NCI-H2107 (cell line): ENCODE measurements at places on chromosomes 3 and 15.
A peak's percentile ranks its signal among the peaks of the same experiment; 100 is the strongest.

DNA sequence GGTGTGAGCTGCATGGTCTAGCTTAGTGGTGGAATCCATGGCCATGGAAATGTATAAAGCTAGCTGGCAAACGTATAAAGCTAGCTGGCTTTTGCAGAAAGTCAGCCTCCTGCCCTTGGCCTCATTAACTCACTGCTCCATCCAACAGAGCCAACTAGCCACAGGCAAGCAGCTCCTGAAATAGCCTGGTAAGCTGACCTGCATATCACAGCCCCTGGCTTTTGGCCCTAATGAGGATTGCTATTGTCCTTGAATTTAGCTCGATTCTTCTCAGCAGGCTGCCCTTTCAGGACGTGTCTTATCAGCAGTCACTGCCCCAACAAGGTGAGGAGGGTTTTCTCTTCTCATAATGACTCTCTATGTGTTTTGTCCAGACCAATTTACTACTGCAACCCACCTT, 446.8 kb downstream of the WDR72 start:
- no peak for DNase-seq

DNA sequence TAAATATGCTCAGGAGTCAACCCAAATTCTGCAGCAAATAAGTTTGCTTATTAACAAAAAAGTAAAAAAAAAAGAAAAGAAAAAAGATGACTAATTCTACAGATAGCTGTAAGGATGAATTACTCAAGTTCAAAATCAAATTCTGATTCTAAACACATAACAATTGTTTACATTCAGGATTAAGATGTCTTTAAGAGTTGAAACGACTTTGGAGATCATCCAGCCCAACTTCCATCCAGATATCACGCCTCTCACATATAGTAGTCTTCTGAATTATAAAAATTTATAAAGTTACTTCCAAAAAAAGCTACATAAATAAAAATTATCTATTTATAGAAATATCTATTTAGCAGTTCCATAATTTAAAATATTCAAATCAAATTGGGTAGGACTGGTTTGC, 39.8 kb downstream of the GYG1 start:
- DNase-seq: no peak

GRCh38 chr3:150535204-150535603, 11.1 kb downstream of the SERP1 start:
- peak; percentile 19 for DNase-seq

DNA sequence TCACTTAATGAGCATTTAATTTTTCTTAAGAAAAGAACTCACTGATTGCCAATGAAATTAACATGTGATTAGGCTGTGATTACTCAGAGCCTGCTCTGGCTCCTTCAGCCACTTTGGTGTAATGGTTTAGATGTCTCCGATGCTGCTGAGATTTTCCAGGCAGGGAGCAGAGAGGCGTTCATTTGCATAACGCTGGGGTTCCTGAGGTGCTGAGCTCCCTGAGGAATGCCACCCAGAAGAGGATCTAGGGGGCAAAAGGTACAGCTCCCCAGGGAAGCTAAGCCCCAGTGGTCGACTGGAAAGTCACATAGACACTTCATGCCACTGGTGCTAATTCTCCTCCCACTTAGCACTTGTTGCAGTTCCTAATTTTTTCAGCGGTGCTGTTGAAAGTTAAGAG, 119.5 kb downstream of the USP13 start:
- no peak for DNase-seq

- DNase-seq: no peak
Observed at GRCh38 chr3:188791311-188791710, 380.5 kb upstream of the TPRG1 start.

DNA sequence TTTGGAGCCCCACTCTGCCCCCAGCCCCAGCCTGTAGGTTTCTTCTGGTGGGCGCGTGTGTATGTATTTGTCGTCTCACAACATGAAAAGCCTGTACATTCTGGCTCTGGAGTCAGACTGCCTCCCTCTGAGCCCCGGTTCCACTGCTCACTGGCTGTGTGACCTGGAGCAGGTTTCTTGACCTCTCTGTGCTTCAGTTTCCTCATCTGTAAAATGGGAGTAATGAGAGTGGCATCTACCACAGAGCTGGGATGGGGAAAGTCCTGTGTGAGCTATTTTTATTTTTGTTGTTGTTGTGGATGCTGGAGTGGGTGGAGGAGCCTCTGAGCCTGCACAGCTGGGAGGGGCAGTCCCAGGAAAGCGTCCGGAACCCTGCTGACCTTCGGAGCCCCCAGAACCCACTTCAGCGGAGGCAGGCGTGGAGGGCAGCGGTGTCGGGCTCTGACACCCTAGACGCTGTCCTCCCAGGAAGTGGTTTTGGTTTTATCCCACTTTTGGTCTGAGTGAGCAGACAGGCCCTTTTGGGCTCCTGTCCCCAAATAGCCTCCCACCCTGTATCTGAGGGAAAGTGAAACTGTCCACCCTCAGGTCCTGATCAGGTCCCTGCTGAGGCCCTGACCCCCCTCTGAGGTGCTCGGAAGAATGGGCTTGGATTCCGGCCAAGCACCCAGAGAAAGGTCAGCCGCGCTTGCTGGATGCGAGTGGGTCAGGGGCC, 103.5 kb downstream of the CHSY1 start:
- no peak for DNase-seq

DNA sequence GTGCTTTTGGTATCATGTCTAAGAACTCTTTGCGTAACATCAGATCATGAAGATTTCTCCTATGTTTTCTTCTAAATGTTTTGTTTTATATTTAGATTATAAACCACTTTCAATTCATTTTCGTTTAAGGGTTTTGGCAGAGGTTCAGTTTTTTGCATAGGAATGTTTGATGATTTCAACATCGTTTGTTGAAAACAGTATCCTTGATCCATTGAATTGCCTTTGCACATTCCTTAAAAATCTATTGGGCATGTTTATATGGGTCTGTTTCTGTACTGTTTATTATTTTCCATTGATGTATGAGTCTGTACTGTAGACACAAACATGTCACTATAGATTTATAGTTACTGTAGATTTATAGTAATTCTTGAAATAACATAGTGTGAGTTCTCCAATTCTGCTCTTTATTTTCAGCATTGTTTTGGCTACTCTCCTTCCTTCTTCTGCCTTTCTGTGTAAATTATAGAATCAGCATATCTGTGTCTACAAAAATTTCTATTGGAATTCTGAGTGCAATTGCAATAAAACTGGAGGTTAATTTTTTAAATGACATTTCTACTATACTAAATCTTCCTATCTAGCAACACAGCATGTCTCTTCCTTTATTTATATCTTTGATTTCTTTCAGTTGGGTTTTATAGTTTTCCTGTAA, 374.0 kb downstream of the SV2B start:
- no peak for DNase-seq

DNA sequence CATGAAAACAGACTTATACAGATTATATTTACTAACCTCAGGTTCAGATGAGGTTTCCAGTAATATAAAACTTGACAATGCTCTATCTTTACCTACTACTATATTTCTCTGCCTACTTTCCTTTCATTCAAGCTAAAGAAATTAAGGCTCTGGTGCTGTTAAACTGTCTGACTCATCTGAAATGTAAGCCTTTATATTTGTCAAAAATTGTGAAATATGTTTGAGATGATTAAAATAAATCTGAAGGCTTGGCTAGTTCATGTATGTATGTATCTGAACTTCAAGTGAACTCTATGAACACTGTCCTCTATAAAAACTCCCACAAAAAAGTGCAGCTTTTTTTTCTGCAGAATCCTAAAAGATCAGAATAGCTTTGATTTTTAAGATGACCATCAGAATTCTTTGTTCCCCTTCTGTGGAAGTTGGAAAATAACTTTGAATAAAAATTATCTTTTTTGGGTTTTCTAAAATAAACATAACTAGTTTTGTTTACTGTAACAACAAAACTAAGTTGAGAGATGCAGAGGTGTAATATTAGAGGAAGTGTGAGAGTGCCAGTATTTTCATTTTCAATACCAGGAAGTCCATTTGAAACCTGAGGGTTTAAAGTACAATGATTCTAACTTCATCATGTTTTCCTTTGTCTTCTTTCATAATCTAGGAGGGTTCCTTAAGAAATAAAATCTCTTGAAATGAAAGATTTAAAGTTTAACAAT, 42.2 kb downstream of the ILDR1 start:
- no peak for DNase-seq

GRCh38 chr15:86016750-86017149, 62.9 kb upstream of the AGBL1 start:
- DNase-seq: no peak

GRCh38 chr3:127220497-127220896, 27.6 kb downstream of the PRR23E start:
- DNase-seq: no peak

DNA sequence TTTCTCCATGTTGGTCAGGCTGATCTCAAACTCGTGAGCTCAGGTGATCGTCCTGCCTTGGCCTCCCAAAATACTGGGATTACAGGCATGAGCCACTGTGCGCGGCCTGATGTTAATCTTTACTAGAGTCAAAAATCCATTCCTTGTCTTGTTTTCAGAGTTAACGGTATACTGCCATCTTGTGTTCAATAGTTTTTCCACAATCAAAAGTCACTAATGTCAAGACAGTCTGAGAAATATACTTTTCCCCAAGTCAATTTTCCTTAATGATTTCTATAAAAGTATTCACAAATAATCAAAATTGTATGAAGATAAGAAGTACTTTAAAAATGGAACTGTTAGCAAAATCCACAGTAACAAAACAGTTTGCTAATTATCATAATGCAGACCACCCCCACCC, 8.5 kb downstream of the CRBN start:
- peak; percentile 1 for DNase-seq

DNA sequence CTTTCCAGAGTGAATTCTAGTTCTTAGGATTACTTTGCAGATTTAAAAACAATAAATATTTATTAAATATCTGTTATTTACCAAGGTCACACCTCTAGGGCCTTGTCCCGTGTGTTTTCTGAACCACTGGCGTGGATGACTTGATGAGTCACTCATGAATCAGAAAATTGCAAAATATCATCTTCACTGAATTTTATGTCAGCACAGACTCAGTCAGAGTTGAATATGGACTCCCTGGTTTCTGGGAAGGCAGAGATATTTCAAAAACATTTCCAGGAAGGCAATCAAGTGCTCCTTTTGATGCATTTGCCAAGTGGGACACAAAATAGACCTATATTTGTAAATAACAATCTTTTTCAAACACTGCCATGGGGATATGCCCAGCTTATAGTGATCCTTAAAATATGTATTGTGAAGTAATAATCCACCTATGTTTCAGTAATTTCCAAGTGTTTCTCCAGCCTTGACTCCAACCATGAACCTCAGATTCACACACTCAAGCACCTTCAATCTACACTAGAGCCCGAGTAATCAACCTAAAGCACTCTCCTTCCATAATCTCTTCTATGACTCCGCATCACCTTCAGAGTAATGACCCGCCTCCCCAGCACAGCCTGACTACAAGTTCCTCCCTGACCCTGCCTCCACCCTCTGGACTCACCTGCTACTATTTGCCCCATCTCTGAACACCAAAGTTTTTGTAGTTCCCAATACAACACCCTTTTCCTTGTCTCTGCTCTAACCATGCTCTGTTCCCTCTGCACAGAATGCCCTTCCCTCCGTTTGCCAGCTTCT, 24.3 kb downstream of the DPH3 start:
- DNase-seq: no peak

- no peak for DNase-seq
Observed at GRCh38 chr15:85281293-85281882, 99.0 kb upstream of the AKAP13 start.

GRCh38 chr3:24740326-24740725, 245.7 kb upstream of the THRB start:
- DNase-seq: peak; percentile 0

DNA sequence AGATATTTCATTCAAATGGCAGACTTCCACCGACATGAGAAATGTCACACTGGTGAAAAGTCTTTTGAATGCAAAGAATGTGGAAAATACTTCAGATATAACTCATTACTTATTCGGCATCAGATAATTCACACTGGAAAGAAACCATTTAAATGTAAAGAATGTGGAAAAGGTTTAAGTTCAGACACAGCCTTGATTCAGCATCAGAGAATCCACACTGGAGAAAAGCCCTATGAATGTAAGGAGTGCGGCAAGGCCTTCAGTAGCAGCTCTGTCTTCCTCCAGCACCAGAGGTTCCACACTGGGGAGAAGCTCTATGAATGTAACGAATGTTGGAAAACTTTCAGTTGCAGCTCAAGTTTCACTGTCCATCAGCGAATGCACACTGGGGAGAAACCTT, 8.6 kb upstream of the ZNF621 start:
- no peak for DNase-seq

- no peak for DNase-seq
Observed at GRCh38 chr15:87209891-87210689, 1046.4 kb downstream of the NTRK3 start.

- no peak for DNase-seq
Observed at GRCh38 chr15:98647026-98647773, 1.1 kb upstream of the IGF1R start.

DNA sequence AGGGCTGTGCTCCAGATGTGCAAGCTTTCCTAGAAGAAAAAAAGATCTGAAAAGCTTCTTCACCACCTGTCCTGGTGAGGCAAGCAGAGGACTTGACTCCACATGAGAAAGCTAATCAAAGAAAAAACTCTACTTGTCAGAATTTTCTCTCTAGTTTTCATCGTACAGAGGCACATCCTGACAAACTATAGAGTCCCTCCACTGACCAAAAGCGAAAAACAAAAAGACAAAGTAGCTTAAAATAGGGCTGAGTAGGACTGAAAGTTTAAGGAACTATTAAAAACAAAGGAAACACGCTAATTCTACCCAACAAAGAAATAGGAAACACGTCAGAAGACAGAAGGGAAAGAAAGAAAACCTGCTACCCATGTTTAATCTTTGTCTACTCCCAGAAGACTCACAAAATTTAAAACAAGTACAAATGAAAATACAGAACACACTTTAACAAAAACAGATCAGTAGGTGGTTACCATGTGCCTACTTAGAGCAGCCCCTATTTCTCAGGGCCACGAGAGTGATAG, 26.5 kb downstream of the NANOGP8 start:
- no peak for DNase-seq

DNA sequence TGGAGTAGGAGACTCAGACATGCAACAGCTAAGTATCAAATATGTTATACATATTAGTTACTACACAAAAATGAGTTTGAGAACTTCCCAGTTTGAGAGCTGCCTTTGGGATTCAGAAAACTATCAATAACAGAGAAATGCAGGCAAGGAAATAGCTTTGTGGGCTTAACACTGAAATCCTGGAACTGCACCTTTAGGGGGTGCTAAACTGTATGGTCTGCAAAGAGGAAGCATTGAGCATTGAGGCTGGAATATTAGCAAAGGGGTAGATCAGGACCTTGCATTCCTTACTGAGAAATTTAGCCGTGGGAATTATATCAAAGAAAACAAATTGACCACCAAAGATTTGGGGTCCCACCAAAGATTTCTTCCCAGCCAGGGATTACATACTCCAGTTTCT, 580.0 kb downstream of the ZNF385D start:
- DNase-seq: no peak

GRCh38 chr3:39158148-39158715, 4.8 kb upstream of the CSRNP1 start:
- no peak for DNase-seq

DNA sequence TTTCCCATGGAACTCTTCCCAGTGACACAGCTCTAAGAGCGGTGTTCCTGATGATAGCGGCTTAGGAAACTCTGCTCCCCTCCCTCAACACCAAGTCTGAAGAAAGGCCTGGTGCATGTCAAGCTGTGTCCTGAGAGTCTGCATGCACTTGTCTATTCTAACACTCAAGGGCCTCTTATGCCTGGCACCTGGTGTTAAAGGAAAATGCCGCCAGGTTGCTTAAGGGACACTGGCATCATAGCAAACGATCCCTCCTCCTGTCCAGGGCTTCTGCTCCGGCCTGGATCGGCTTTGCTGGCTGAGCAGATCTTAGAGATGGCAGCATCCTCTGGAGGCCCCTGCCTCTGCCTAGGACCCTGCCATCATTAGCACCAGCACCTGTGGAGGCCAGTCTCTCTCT, 121.7 kb downstream of the MEGF11 start:
- no peak for DNase-seq
